ENCODE measurements at places on chromosomes 2 and 18. TPM values are rescaled to one million over a fixed set of nuclear protein-coding genes. Genes with fewer than 3 reads are reported as not detected.

- DNase-seq, result no peak
Measured at GRCh38 chr2:51025906-51026555, 5.9 kb downstream of the NRXN1 start.

DNA sequence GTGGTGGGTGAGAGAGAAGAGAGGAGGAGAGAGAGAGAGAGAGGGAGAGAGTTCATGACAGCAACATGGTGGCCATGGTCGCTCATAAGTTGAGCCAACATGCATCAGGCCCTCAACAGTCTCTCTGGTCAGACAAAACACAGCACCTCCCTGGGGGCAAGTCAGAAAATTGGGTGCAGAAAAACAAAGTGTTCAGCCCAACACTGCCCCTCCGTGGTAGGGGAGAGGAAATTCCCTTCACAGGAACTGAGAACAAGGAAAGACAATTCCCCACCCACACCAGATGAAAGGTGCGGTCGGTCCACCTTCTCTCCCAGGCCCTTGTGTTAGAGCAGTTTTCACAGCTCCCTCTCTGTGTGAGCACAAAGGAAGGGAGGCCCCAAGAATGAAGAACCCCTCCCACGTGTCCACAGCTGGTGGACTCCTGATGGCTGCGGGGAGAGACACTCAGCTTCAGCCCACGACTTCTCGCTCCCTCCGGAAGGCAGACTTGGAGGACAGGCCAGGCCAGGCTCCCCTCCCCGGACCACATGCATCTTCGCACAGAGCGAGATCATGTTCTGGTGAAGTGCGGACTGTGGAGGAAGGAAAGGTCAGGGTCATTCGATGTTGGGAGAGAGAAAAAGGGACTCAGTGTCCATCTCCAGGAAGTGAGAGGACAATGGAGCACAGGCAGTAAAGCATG is 181.7 kb downstream of the ANAPC1 start:
- peak; percentile 45 for DNase-seq

DNA sequence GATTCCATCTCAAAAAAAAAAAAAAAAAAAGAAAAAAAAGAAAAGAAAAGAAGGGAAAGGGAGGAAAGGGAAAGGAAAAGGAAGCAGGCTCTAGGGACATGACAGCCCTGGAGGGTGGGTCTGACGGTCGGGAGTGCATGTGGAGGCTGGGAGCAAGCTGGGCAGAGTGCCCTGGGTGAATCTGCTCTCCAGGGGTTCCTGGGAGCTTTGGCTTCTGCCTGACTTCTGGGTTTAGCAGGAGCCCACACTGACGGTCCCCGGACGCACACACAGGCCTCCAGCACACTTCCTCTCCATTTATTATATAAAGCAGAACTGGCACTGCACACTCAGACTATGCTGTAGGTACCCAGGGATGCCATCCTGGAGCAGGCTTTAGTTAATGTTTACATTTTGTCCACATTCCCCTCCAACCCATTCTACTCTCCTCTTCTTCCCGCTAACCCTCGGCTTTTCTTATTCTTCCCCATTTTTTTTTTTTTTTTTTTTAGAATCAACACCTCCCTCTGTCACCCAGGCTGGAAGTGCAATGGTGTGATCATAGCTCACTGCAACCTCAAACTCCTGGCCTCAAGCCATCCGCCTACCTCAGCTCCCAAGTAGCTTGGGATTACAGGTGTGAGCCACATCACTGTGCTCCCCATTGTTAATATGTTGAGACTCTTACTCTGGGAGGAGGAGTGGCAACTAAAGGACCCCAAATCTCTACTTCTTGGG is 151.1 kb upstream of the SLC1A4 start:
- DNase-seq, result no peak

- DNase-seq, result peak; percentile 60
Measured at GRCh38 chr2:25332571-25332970, 9.2 kb downstream of the DNMT3A start.

GRCh38 chr18:63293935-63294334 is 25.6 kb downstream of the BCL2 start:
- DNase-seq, result no peak

DNA sequence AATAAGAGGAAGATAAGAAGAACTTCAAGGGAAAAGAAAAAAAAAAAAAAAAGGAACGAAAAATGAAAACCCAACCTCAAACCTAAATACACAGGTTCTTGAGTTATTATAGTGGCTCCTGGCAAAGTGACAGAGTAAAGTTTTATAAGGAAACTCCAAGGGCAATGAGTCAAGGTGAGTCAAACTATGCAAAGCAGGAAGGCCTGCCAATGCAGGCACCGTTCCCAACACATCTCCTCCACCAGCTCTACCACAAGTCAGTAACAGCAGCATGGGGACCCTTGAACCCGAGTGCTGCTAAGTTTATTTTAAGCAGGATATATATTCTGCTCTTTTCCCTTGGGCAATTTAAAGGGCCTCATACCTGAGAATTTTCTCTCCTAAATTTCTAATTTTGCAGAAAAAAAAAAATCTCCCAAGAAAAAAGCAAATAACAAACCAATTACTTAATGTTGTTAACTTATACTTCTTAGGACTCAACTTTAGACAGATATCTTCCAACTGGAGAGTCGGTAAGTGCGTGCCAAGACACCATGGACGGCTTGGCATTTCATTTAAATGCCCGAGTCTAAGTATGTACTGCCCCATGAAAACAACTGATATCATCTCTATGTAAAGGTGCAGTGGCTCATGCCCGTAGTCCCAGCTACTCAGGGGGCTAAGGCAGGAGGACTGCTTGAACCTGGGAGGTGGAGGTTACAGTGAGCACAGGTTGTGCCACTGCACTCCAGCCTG is 75.7 kb upstream of the TFCP2L1 start:
- DNase-seq, result no peak

DNA sequence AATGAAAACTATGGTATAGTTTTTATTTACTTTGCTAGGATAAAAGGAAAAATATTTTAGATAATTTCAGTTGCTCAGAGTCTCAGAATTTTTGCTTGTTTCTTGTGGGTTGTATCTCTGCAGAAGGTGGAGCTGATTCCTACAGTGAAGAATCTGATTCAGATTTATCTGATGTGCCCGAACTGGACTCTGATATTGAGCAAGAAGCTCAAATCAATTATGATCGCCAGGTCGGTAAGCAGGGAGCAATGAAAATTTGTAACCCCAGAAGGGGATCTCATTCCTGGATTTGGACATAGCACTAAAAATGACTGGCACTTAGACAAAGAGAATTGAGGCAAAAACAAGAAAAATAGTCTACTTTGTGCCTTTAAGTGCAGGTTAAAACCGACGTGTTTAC is 140.2 kb downstream of the EML6 start:
- DNase-seq, result no peak

The SH3BP4 gene
- total RNA-seq, result 6.5 TPM

All from frontal cortex (tissue), 4 donors.